ENCODE measurements at places on chromosomes 6 and 20.

- DNase-seq, result no peak
Observed at GRCh38 chr20:21623781-21624094, 81.7 kb upstream of the PAX1 start.

DNA sequence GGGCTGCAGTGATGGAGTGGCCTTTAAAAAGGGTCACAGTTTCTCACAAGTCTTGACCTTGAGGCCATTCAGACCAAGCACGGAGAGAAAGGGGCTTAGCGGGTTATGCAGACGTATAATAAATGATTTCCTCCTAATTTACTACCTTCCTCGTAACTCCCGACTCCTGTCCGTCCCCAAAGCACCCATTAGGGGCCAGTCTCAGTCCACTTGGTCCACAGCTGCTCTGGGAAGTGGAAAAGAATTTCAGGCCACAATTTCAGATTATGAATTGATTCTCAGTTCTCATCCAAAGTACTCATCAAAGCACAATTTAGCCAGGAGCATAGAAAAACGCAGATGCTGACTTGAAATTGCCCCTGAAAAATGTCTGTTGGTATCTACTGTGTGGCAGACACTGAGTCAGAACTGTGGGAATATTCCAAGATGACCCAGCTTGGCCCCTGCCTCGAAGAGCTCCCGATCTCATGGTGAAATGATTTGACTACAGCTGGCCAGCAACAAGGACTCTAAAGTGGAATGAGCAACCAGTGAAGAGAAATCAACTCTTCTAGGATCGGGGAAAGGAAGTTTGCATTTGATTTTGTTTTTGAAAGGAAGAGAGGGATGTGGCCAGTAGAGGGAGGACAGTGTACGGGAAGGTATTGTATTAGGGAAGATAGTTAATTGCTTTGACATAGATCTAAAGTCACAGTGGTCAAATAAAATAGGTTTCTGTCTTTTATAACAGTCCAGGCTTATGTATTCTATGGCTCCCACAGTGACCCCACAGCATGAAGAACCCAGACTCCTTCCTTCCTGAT lies 15.2 kb upstream of the STK35 start:
- DNase-seq, result no peak

GRCh38 chr6:124607119-124607627 lies 355.1 kb upstream of the RNF217 start:
- DNase-seq, result no peak

DNA sequence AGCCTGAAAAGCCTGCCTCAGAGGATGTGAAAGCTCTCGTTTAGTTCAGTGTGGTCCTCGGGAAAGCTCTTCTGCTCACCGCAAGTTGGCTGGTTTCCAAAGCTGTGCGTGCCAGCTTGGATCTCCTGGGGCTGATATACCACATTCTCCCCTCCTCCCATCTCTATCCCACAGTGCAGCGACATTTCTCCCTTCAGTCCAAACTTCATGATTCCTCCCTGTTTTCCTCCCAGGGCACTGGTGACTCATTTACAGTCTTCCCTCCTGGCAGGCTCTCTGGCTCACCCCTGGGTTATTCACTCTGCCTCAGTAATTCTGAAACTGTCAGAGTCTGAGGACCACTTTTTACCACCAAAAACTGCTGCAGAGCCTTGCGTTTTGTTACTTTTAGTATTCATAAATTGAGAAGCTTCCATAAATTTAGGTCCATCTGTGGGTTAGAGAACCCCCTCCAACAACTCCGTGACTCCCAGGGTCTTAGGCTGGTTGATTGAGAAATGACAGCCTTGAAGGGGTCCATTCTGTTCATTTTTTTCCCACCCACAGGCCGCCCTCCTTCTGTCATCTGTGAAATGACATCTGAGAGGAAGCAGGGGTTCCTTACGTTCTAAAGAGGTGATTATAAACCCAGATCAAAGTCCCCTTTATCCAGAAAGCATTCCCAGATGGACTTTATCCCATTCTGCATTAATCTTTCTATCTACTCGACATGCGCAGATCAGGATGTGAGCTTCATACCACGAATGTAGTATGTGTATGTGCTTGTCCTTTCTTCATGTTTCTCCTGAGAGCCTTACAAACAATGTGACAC lies 6.1 kb downstream of the TRIM10 start:
- no peak for DNase-seq

GRCh38 chr6:138540468-138540867 lies 41.2 kb upstream of the NHSL1 start:
- no peak for DNase-seq

GRCh38 chr6:29295181-29295585 lies 6.3 kb upstream of the OR14J1 start:
- DNase-seq, result no peak

GRCh38 chr6:163392533-163392932 lies 22.0 kb upstream of the QKI start:
- DNase-seq, result no peak

GRCh38 chr6:154232013-154232910 lies 124.3 kb downstream of the IPCEF1 start:
- DNase-seq, result no peak

- DNase-seq, result no peak
Observed at GRCh38 chr6:131451321-131452144, 121.5 kb upstream of the ARG1 start.

DNA sequence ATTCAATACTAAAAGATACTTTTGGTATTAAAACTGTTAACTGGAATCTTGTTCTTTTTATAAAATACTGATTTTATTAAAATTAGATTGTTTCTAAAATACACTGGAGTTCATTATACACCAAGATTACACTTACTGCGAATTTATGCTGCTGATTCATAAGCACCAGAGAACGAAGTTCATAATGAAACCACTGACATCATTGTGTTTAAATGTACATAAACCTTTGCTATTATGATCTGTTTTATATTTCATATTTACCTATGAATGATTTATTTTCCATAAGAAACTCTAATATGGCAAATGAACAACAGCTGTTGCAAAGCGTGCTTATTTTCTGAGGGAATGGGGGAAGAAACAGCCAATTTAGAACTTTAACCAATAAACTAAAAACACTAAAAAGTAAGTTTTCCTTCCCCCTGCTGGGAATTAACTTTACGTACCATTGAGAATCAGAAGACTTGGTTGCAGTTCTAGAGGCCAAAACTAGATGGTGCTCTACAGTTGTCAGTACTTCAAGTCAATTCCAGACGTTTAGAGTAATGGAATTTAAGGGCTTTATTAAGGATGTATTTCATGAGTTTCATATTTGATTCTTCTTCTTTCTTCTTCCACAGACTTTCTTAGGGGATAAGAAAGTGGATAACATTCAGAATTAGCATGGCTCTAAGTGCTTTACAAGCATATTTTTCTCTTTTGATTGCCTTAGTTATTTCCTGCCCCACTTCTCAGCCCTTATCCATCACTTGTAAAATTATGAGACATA lies 30.8 kb upstream of the COL19A1 start:
- DNase-seq, result no peak

- no peak for DNase-seq
Observed at GRCh38 chr6:168371185-168371584, 51.6 kb upstream of the DACT2 start.

- no peak for DNase-seq
Observed at GRCh38 chr6:116456927-116457326, 4.2 kb upstream of the CALHM6 start.

- DNase-seq, result no peak
Observed at GRCh38 chr6:1502041-1502440, 107.7 kb upstream of the FOXC1 start.

DNA sequence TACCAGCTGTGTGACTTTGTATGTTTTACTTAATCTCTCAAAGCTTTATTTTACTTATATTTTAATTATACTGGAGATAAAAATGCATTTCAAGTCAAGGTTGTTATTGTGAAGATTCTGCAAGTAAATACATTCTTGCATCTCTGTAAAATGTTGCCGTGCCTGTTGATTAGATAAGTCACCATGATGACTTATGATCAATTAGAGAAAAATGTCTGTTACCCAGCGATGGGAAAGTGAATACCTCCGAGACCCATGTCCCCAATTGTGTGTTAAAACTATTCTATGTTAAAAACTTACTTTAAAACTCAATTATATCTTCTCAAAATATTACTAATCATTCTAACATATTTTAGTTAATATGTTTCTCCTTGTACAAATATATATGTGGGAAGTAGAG lies 39.9 kb downstream of the MYB start:
- no peak for DNase-seq

DNA sequence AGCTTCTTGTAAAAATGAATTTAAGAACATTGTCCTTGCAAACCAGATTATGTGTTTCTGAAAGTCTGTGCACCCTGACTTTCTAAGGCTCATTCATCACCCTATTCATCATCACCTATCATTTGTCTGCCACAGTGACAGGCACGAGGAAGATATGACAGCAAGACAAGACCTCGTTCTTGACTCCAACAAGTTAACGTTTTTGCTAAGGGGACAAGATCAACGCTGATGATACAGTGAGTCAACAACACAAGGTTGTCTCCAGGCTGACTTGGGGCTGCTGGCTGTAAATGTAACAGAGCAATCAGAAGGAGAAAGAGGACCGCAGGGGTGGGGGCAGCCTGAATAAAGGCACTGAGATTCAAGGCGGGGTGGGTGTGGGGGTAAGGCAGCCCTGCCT lies 94.2 kb downstream of the FOXC1 start:
- no peak for DNase-seq

- no peak for DNase-seq
Observed at GRCh38 chr6:140976806-140977205, 1155.9 kb upstream of the GJE1 start.
